Activated T-cell treated with anti-CD3 and anti-CD28 coated beads, Interleukin-2, amount 50 U/mL, for 4 hours (primary cell): ENCODE measurements at places on chromosomes 12 and 14.

DNA sequence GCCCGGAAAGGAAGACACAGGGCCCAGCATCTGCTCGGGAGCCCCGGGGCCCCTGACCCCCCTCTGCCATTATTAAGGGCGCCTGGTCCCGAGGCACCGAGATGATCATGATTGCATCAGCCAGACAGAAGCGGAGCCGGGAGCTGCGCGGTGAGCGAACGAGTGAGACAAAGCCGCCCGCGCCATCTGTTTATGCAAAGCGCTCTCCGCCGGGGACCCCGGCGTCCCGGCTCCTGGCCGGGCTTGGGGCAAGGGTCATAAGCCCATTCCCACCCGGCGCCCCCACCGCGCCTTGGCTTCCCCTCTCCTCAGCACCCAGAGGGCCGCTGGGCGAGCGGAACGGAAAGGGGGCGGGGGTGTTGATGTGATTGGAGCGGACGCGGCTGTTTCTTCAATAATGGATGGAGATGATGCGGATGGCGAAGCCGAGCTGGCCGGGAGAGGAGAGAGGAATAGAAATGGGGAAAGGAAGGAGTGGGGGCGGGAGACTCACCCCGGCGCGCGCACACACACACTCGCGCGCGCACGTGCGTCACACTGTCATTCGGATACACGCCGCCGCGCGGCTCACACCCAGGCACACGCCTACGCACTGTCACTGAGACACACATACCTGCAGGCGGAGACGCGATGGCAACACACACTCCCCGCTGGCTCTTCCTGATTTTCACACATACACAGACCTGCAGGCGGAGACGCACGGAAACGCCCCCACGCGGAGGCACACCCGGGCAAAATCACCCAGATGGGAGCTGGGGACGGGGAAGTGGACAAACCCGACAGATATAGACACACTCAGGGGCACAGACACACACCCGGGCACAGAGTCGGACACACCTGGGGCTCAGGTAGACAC lies 10.7 kb downstream of the STAC3 start:
- peak; percentile 84 for DNase-seq

GRCh38 chr12:104649217-104649824 lies 192.6 kb downstream of the CHST11 start:
- no peak for DNase-seq

DNA sequence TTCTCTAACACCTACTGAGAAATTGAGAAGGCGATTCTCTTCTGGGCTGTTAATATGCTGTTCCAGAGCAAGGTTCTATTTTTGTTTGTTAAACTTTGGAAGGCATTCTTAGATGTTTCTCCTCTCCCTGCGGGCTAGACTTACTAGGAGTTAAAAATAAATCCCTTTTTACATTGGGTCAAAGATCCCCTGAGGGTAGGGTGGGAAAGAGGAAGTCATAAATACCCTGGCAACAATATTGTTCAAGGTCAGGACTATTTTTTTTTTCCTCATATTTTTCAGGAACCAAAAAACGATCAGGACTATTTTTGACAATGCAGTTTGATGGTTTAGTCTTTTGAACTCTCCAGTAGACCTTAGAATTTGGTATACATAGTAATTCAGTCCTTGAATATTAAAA lies 12.0 kb upstream of the SLC2A14 start:
- no peak for DNase-seq

DNA sequence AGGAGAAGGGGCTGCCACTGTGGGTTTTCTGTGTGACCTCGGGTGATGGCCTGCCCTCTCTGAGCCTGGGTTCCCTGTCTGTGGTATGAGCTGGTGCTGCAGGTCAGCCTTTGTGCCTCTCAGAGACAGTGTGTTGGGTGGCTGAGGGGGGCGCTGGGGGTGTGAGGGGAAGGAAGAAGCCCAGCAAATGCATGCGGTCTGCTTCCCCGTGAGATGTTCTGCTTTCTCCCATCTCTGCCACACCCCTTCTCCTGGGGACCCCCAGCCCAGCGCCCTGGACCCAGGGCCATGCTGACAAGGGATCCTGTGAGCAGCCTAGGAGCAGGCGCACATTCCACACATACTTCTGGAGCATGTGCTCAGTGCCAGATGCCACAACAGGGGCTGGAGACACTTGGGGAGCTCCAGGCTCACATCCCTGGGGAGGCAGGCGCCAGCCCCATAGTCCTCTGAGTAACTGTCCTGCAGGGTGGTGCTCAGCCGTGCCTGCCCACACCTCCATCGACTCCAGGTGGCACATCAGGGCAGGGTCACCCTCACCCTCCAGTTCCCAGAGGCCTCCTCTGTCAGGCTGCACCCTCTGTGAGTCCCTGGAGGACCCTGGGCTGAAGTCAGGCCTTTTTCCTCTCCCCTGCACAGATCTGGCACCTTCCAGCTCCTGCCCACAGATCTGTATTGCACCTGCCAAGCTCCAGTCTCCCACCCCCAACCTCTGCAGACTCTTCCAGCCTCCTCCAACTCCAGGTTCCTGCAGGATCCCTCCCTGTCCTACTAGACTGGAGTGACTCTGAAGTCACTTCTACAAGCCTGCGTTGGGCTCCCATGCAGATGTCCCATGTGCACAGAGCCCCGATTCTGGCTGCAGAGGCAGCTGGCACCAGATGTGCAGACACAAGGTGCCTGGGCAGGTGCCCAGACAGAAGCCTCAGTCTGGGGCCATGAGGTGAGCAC lies 205.6 kb downstream of the KIF26A start:
- DNase-seq, result no peak

GRCh38 chr14:74892745-74893144 lies 11.0 kb downstream of the DLST start:
- no peak for DNase-seq

DNA sequence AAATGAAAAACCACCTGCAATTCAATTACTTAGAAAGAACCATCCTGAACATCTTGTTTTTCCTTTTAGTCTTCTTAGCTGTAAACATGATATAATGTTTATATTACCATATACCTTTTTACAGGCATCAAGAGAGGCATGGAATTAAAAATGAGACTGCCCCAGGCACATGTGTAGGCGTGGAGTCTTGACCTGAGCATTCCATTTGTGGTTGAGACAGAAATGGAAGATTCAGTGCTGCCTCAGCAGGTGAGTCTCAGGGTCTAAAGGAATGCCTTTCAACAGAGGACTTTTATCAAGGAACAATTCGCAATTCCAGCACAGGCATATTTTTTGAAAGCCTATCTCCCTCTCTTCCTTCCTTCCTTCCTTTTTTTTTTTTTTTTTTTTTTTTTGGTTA lies 8.0 kb upstream of the NANOGNB start:
- no peak for DNase-seq

DNA sequence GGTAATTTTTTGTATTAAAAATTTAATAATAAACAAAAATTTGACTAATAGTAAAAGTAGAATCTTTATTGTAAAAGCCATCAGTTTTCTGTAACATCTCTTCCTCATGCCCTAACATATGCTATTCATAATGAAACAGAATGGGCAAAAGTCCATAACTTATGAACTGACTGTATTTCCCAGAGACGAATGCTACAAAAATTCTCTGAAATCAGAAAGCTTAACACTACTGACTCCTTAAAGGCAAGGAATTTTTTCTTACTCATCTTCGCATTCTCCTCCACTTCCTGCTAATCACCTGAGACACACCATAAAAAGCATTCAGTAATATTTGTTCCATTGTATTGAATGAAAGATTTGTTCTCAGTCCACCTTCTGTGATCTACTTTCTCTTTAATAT lies 17.6 kb downstream of the MON2 start:
- no peak for DNase-seq

GRCh38 chr14:96589577-96589976 lies 87.4 kb downstream of the PAPOLA start:
- no peak for DNase-seq

GRCh38 chr14:32190673-32191072 lies 11.2 kb upstream of the RNU6-7 start:
- no peak for DNase-seq

DNA sequence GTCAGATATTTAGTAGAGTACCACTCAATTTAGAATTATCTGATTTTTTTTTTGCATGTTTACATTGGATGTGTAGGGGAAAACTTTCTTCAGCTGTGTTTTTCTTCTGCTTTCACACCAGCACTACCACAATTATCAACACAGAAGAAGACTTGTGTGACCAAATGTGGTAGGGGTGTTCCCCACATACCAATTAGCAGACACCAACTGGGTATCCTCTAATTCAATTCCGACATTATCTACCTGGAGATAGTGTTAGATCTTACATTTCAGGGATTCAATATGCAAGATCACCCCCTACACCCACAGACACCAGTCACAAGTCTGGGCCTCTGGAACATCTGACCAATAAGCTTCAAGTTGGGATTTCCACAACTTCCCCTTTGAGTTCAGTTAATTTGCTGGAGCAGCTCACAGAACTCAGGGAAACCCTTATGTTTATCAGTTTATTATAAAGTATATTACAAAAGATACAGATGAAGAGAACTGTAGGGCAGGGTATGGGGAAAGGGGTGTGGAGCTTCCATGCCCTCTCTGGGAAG lies 4.1 kb upstream of the KLRG1 start:
- no peak for DNase-seq

DNA sequence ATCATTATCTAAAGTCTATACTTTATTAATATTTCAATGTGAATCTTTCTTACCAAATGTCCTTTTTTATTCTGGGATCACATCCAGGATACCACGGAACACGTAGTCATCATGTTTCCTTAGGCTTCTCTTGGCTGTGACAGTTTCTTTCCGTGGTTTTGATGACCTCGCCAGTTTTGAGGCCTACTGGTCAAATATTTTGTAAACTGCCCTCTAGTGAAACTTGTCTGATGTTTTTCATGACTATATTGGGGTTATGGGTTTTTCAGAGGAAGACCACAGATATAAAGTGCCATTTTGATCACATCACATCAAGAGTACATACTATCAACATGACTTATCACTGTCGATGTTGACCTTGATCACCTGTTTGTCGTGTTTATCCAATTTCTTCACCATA lies 14.1 kb upstream of the SERPINA6 start:
- no peak for DNase-seq

GRCh38 chr14:61623927-61624326 lies 71.4 kb upstream of the HIF1A start:
- no peak for DNase-seq

DNA sequence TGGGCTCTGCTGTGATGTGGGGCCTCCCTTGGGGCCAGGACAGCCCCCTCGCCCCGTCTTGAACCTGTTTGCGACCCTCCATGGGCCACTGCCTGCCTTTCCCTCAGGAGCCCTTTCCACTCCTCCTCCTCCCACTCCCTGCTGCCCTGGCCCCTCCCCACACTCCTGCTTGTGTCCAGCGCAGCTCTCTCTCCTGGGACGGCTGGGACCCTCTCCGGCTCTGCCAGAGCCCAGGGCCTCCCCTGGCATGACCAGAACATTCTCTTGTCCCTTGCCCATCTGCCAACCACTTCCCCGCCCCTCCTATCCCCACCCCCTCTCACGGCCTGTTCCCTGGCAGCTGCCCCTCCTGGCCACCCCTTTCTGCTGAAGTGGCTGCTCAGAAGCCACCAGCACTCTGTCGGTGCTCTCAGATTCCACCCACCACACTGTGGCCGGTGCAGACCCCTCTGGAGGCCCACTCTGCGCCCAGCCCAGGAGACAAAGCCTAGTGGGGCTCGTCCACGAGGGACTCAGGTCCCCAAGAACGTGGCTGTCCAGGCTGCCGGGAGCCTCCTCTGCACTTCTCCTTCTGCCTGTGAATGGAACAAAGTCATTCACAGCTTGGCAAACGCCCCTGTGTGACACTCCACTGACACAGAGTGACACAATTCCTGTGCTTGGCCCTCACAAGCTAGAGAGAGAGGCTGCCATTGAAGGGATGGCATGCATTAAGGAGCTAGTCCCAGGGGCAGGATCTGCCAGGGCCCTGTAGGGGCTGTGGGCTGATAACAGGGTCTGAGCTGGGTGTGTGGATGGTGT lies 1.4 kb downstream of the ASPG start:
- DNase-seq, result no peak

GRCh38 chr12:93772003-93772700 lies 95.0 kb downstream of the CRADD start:
- DNase-seq, result no peak

DNA sequence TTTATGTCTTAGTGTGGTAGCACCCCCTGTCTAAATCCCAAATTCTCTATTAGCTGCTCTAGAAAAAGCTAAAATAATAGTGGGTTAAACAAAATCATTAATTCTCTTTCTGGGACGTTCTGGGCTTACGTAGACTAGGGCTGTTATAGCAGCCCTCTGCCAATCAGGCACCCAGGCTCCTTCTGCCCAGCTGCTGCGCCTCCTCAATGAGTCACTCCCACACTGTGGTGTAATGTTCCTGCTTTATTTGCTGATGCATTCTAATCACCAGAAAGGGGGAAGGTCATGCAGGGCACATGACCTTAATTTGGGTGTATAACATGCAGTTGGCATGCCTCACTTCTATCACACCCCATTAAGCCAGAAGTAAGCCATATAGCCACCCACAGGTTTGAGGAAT lies 294.5 kb downstream of the GALC start:
- DNase-seq, result no peak

DNA sequence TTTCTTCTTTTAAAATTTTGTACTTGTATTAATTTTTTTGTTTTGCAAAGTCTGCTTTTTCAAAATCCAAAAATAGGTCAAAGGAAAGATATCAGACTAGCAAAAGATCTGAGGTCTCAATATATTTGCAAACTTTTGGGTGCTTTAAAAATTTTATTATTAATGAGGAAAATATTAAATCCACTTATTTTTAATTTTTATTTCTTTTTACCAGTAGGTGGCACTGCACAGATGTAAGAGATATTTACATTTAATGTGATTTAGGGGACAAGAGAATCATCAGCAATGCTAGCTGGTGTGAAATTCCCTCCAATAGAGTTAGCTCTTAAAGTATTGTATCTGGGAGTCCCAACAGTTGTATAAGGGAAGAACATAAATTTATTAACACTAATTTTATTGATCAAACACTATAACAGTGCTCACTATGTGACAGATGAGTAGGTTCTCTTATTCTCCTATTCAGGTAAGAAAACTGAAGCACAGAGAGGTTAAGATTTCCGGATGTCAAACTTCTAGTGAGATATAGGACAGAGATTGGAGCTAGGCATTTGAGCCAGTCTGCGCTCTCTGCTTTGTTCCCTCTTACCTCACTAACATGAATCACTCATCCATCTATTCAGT lies 30.5 kb downstream of the ALX1 start:
- DNase-seq, result no peak

GRCh38 chr12:105961821-105962671 lies 176.7 kb downstream of the NUAK1 start:
- DNase-seq, result no peak

- DNase-seq, result no peak
Measured at GRCh38 chr12:109460538-109460937, 16.6 kb downstream of the KCTD10 start.

DNA sequence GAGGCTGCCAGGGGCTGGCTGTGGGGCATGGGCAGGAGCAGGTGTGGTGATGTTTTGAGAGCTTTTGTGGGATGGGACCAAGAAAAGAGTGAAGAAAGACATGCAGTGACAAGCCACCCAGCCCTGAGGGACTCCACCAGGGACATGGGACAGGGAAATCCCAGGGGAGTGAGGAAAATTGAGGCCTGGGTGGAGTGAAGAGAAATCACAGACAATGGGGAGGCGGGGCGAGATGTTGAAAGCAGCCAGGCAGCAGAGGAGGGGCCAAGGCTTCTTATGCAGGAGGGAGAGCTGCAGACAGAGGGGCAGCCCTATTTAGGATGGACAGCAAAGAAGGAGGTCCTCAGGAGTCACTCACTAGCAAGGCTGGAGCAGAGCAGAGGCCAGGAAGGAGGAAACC lies 4.2 kb upstream of the KRT1 start:
- DNase-seq, result no peak
